ENCODE measurements at places on chromosomes 16 and 17.
A peak's percentile ranks its signal among the peaks of the same experiment; 100 is the strongest.

DNA sequence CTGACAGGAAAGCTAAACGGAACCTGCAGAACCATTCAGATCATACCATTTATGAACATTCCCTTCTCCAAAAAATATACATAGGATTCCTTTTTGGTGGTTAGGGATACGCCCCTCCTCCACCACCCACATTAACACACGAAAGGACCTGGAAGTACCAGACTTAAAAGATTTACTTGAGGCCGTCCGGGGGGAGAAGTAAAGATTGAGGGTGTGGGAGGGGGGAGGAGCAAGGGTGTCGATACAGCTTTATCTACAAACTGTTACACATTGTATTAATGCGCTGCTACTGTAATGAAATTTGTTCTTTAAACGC lies 537 bp downstream of the PALB2 start:
- DNase-seq, result no peak

DNA sequence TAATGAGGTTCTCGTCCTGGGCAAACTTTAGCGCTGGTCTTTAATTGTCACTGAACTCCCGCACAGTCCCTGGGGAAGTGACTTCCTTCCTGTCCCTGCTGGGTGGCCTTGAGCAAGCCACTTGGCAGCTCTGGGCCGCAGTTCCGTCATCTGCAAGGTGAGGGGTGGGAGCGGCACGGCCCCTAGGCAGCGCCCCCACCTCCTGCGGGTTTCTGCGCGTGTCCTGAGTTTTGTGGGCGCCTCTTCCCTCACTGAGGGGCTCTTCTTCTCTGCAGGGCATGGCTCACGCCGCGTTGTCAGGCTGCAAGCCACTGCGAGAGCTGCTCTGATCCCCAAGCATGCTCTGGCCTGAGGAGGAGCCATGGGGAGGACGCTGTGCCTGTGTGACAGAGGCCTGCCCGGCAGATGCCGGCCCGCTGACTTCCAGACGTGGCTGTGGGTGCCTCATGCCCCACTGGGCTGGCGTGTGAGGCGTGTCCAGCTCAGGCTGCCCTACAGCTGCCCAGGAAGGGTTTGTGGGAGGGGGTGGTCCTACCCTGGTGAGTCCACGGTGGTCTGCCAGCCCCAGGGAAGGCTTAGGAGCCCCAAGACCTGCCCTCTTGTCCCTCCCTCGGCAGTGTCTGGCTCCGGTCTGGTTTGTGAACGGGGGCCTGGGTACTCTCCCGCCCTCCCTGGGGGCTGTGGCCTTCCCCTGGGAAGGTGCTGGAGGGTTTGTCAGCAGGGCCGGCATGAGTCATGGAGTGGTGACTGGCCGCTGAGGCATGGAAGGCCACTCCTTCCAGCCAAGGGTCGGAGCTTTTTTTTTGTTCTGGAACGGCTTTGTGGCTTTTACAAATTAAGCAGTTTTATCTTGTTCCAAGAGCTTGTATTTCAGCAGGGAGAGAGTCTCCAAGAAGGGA lies 182.0 kb downstream of the SEC14L1 start:
- peak; percentile 37 for DNase-seq

DNA sequence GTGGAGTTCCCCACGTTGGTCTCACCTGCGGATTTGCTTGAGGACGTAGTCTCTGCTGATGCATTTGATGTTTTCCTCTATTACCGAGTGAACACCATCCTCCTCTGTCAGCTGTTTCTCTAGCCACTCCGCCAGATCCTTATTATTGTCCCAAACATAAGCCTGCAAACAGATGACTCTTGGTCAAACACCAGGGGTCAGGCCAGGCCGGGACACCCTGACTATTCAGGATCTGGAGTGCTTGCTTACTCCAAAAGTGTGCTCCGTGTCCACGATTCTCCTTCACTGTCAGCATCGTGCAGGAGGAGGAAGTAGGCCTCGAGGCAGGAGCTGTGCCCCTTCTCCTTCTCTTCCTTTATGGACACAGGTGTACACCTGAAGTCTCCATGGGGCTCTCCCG lies 140.2 kb downstream of the AATF start:
- no peak for DNase-seq

- DNase-seq, result no peak
Observed at GRCh38 chr16:49189286-49189685, 92.4 kb downstream of the CBLN1 start.

Data from DMS79 (cell line).